Effector CD4-positive, alpha-beta T cell (primary cell): ENCODE measurements at places on chromosomes 2 and 18.

- no peak for DNase-seq
Measured at GRCh38 chr2:85445316-85446295, 27.1 kb downstream of the SH2D6 start.

DNA sequence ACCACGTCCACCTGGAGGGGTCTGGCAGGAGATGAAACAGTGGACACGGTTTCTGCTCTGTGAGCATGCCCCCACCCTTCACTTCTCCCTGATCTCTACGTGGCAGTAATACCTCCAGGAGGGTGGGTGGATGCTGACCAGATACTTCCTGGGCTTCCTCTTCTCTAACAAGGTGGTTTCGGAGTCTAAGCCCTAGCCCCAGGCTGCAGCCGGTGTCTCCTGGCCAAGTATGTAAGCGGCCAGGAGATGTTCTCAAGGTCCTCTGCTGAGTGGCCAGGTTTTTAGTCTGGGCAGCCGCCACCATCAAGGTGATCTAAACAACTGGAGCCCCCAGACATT, 101.8 kb upstream of the ASB18 start:
- no peak for DNase-seq

GRCh38 chr18:76985156-76985950, 147.2 kb downstream of the MBP start:
- no peak for DNase-seq

DNA sequence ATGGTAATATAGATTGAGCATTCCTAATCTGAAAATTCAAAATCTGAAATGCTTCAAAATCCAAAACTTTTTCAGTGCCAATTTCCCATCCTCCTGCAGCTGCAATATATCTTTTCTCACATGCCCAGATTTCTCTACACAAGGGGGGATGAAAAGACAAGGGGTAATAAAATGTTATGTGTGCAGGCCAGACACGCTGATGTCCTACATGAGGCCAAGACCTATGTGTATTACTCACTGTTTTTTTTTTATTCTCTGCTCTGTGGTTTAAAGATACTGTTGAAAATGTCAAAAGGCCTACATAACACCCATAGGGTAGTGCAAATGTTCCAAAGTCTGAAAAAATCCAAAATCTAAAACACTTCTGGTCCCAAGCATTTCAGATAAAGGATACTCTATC, 41.2 kb upstream of the CWC22 start:
- no peak for DNase-seq

- DNase-seq, result no peak
Measured at GRCh38 chr18:10378688-10379420, 75.6 kb upstream of the APCDD1 start.

DNA sequence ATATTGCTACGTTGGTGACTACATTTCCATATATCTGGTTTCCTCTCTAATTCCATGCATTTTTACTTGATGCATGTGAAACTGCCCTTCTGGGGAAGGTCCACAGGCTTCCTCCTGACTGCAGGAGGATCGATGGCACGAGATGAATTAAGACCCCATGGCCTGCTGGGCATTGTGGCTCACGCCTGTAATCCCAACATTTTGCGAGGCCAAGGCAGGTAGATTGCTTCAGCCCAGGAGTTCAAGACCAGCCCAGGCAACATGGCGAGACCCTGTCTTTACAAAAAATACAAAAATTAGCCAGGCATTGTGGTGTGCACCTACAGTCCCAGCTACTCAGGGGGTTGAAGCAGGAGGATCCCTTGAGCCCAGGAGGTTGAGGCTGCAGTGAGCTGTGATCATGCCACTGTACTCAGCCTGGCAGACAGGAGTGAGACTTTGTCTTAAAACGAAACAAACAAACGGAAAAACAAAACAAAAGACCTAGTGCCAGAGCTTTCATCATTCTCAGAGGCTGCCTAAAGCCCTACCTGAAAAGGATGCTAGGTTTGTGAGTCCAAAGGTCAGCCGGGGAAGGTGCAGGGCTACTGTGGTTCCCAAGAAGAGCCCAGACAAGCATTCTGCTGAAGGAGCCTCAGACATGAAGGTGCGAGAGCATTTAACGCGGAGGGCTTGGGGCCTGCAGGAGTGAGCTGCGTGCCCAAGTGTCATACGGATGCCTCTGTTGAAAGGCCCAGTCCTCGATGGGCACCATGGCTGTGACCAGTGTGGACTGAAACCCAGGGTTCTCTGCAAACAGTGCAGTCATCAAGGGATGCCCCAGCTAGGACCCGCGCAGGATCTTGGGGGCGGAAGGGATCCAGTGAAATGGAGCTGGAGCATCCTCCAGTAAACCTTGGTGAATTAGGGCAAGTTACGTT, 21.6 kb downstream of the GPR55 start:
- DNase-seq, result no peak

DNA sequence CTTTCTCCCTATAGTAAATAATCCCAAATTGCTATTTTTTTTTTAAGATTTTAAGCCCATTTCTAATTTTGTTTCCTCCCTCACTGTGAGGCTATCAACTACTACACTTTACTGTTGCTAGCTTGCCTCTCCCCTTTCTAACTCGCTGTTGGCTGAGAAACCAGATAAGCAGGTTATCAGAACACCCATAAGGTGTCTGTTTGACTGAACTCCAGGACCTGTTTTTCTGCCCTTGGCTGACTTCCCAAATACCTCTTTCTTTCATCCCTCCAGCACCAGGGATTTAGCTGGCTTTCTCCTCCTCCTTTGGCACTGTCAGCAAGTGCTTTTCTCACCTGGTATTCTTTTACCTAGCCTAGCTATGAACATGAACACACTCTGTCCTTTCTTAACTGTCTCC, 11.1 kb downstream of the TRAK2 start:
- DNase-seq, result no peak

DNA sequence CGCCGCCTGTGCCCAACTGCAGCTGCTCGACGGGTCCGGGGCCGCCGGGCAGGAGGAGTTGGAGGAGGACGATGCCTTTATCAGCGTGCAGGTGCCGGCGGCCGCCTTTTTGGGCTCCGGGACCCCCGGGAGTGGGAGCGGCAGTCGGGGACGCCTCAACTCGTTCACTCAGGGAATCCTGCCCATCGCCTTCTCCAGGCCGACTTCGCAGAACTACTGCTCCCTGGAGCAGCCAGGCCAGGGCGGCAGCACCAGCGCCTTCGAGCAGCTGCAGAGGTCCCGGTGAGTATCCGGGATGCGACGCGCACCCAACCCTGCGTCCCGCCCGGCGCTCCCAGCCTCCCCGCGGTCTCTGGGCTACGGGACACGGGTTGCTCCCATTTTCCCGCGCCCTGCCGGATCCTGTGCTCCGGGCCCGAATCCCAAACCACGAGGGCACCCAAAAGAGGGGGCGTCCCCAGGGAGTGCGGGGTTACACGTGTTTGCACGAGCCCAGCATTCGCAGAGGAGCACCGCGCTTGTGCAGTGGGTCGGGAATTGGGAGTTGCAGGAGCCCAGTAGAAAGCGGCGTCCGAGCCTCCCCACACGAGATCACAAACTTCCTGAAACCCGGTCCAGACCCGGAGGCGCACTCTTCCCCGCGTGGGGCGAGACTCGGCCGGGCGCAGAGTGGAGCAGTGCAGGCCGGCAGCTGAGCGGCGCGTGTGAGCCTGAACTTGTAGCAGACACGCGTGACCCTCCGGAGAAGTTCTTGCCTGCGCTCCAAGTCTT, 1.2 kb downstream of the CABLES1 start:
- DNase-seq, result no peak

DNA sequence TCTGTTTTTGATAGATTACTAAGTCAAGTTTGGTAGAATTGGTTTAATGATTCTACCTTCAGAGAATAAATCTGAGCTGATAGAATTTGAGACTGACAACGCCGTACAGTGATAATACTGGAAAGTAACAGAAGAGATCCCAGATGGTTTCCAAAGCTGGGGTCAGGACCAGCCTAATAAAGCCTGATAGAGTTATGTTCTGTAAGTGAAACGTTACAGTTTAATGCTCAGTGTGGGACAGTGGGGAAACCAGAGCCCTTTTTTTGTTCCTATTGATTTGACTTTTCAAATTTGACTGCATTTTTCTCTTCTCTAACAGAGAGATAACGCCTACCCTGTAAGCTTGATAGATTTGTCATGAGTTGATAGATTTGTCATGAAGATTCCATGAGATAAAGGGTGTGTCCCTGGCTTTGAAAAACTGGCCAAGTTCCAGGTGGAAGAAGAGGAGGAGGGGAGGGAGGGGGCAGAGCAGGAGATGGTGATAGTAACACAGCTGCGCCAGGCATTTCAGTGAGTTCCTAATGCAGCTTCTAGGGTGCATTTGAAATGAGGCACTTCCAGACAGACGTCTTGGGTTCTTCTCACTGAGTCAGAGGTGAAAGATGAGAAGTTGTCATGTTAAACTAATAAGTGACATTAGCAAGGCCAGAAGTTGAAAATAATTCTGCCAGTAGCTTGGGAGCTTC, 65.1 kb downstream of the CERS6 start:
- DNase-seq, result no peak

DNA sequence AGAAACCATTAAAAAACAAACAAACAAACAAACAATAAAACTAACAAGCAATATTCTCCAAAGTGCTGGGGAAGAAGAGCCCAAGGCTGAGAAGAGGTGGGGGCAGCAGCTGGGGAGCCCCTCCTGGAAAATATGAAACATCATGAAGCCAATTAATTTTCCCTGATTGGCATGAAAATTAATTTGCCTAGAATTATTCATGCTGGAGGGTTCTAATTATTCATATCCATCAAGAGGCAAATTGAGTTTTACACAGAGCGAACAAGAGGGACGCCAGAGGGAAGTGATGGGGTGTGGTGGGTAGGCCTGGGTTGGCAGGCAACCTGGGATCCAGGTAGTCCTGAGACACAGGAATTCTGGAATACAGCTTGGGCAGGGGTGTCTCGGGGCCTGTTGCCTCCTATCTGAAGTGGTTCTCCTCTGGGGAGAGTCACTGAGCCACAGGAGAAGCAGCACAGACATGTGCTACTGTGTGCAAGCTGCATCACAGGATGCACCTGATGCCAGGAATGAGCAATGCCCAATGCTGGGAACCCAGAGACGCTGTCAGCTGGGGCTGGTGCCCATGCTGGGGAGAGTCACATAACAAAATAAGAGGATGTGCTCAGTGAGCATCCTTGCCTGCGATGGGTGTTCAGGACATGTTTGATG, 100.5 kb downstream of the TEX51 start:
- no peak for DNase-seq

DNA sequence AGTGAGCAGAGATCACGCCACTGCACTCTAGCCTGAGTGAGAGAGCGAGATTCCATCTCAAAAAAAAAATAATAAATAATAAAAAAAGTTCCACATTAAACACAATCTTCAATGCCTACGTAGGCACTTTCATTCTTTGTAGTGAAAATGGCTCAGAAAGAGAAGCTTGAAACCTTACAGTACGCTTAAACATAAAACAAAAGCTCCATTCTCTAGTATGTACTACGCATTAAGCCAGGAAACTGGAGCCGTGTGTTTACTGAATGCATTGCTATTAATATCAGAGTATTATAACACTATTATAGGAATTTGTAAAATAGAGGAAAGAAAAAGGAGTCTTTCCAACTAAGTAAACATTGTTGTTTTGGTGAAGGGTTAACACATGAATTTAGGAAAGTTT, 41.3 kb upstream of the LMAN1 start:
- no peak for DNase-seq

DNA sequence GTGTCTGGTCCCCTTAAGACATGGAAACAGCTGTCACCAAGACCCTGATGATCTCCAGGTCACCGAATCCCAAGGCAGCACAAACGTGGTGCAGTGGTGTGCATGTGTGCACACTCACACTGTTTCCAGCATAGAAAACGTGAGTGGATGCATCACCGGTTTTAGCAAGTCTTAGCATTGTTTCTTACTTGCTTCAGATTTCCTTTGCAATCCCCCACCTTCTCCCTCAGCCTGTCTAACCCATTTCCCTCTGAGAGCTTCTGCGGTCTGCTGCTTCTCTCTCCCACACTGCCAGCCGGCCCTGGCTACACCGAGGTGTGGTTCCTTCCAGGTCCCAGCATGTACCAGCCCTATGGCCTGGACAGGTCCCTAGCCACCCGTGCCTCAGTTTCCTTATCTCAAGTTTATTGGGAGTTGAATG, 343.4 kb upstream of the HS6ST1 start:
- DNase-seq, result no peak
